Stomach (tissue), 19 donors: ENCODE measurements at places on chromosomes 13 and 19. TPM values are rescaled to one million over a fixed set of nuclear protein-coding genes. Genes with fewer than 3 reads are reported as not detected.

DNA sequence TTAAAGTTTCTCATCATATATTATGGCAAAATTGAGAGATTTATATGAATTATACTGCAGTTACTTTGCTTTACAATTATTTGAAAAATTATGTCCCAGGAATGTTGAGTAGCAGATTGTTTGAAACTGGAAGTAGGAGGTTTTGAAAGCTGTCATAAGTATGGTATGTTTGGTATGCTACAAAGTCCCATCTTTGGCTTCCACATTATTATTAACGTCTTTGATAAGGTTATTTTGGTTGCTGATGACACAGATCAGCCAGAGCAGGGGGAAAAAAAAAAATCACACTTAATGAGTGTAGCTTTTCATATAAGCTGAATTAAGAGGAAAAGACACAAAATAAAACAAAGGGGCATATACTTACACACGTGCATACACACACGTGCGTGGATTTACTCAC is 130.1 kb downstream of the SLITRK1 start:
- no peaks in the 10 kb centered on the region for H3K4me1 ChIP-seq
- H3K27me3 ChIP-seq, result no peaks in the 10 kb centered on the region
- DNase-seq, result no peak

DNA sequence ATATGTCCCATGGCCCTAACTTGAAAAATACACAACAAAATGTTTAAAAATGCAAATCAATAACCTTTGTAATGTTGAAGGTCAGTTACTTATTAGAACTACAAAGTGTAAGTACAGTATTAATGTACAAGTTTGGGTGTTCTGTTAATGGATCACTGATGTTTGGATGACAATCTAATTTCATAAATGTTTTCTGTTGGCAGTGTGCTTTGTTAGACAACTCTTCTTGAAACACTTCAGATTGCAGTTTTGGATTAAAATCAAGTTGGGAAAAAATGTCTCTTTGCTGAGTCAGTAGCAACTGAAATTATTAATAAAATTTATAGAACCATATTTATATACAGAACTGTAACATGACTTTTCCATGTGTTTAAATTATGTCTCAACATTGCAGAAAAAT is 1063.5 kb upstream of the PCDH9 start:
- no peaks in the 10 kb centered on the region for H3K27me3 ChIP-seq
- no peaks in the 10 kb centered on the region for H3K36me3 ChIP-seq
- DNase-seq, result no peak
- H3K27ac ChIP-seq, result no peak overlapping the region
- H3K4me3 ChIP-seq, result no peak overlapping the region
- H3K4me1 ChIP-seq, result no peaks in the 10 kb centered on the region

DNA sequence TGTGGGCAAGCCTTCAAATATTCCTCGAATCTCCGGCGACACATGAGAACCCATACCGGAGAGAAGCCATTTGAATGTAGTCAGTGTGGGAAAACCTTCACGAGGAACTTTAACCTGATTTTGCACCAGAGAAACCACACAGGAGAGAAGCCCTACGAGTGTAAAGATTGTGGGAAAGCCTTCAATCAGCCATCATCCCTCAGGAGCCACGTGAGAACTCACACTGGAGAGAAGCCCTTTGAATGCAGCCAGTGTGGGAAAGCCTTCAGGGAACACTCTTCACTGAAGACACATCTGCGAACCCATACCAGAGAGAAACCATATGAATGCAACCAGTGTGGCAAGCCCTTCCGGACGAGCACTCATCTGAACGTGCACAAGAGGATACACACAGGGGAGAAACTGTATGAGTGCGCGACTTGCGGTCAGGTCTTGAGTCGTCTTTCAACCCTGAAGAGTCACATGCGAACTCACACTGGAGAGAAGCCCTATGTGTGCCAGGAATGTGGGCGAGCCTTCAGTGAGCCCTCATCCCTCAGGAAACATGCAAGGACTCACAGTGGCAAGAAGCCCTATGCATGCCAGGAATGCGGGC is 28.8 kb downstream of the ZNF333 start:
- H3K27ac ChIP-seq, result no peak overlapping the region
- no peak overlapping the region for H3K4me3 ChIP-seq
- H3K4me1 ChIP-seq, result no peaks in the 10 kb centered on the region
- peaks cover 79% of the 10 kb centered on the region for H3K36me3 ChIP-seq
- DNase-seq, result no peak

DNA sequence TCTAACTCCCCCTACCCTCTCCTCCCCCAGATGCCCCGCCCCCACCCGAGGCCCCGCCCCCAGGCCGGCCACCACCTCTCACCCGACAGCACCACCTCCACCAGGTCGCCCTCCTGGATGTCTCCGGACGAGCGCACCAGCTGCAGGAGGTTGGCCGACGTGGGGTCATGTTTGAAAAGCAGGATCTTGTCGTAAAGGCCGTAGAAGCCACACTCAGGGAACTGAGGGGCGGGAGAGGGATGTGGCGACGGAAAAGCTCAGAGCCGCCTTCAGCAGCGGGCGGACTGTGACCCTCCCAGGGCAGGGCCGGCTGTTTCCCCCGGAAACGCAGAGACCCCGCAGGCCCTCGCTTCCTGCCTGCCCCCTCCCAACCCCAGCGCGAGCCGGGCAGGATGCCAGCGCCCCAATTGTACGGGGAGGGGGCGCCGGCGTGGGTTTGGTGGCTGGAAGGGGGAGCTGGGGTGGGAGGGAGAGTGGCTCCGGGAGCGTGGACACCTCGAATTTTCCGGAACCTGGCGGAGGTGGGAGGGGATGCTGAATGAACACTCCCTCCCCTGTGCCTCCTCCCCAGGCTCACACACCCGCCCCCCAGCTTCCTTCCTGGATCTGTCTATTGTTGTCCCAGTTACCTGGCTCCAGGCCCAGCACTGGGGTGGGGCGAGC is 3.0 kb downstream of the PRKD2 start:
- DNase-seq, result peak; percentile 94
- H3K4me1 ChIP-seq, result peaks cover 42% of the 10 kb centered on the region
- H3K4me3 ChIP-seq, result peak overlapping the region; percentile 69

DNA sequence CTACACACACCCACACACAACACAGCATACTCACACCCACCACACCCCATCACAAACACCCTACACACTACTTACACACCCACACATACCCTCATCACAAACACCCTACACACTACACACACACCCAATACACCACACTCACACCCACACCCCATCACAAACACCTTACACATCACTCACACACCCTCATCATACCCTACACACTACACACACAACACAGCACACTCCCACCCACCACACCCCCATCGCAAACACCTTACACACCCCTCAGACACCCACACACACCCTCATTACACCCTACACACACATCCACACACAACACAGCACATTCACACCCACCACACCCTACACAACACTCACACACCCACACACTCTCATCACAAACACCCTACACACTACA is 15.8 kb downstream of the PEPD start:
- no peak overlapping the region for H3K27ac ChIP-seq
- H3K36me3 ChIP-seq, result no peaks in the 10 kb centered on the region
- H3K27me3 ChIP-seq, result no peaks in the 10 kb centered on the region
- no peak overlapping the region for H3K4me3 ChIP-seq
- peaks cover 21% of the 10 kb centered on the region for H3K4me1 ChIP-seq
- DNase-seq, result no peak

The F10 gene
- 0.45 TPM for total RNA-seq

DNA sequence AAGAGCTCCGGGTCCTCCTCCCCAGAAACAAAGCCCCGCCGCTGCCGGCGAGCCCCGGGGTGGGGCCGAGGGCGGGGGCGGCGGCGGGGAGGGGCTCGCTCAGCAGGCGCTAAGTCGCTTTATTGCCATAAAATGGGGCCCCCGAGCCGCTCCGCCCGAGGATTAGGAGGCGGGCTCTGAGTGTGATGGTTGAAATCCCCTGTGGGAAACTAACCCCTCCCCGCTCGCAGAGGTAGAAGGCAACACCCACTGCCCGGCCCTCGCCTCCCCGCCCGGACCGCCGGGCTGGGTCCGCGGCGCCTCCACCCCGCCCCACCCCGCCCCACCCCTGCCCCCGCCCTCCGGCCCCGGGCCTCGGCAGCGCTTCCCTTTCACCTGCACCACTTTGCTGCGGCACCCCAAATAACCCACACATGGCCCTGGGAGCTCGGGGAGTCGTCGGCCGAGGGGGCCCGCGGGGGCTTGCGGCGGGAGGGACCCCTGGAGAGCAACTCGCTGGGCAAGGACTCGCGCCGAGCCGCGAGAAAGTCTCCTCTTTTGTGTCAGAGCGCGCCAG is at the start of gene KLF12:
Gene KLF12, minus strand, starts transcription at position 184 of the 556 bp plus-strand sequence.
- H3K27me3 ChIP-seq, result no peaks in the 10 kb centered on the region
- peak within 1 kb of the TSS; percentile 96 for H3K4me3 ChIP-seq
- peak within 1 kb of the TSS; percentile 95 for H3K27ac ChIP-seq
- DNase-seq, result peak; percentile 96
- H3K4me1 ChIP-seq, result peaks cover 22% of the 10 kb centered on the region
- H3K36me3 ChIP-seq, result no peaks in the 10 kb centered on the region

GRCh38 chr13:24226762-24227161 is 66.2 kb downstream of the SPATA13 start:
- peaks cover 20% of the 10 kb centered on the region for H3K4me1 ChIP-seq
- no peak overlapping the region for H3K27ac ChIP-seq
- peaks cover 33% of the 10 kb centered on the region for H3K36me3 ChIP-seq
- H3K27me3 ChIP-seq, result no peaks in the 10 kb centered on the region
- DNase-seq, result no peak

DNA sequence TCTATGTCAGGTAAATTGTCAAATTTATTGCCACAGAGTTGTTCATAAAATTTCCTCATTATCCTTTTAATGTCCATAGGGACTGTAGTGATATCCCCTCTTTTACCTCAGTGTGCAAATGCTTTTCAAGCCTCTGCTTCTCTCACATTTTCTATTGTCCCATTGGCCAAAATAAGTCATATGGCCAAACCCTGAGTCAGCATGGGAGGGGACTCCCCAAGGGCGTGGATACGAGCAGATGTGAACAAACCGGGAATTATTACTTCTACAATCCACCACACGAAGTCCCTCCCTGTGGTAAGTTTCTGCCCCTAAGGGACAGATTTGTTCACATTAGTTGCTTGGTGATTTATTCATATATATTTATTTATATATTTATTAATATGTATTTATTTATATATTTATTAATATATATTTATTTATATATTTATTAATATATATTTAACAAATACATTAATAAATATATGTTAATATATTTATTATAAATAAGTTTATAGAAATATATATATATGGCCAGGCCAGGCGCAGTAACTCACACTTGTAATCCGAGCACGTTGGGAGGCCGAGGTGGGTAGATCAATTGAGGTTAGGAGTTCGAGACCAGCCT is 20.1 kb upstream of the CAMSAP3 start:
- H3K4me1 ChIP-seq, result no peaks in the 10 kb centered on the region
- H3K27me3 ChIP-seq, result no peaks in the 10 kb centered on the region
- no peaks in the 10 kb centered on the region for H3K36me3 ChIP-seq
- H3K4me3 ChIP-seq, result no peak overlapping the region
- no peak overlapping the region for H3K27ac ChIP-seq

The CYP4F11 gene
- 15.6 TPM for total RNA-seq

DNA sequence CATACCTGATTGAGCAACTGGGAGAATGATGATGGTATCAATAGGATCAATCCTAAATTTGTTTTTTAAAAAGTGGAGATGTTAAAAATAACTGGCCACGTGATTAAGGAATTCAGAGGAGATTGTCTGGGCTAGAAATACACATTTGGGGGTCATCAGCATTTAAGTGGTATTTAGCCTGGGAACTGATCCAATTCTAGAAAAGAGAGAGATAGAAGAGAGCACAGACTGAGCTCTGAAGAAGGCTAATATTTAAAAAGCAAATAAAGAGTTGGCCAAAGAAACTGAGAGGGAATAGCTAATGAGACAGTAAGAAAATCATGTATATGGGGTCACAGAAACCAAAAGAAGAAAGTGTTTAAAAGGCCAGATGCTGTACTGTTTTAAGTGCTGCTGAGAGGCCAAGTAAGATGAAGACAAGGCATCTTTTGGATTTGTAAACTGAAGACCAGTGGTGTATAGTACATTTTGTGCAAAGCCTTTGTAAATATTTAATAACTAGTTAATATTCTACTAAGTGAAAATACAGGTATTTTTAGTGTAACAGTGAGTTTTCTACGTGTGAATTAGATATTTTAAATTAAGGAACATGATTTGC is 40.2 kb downstream of the UBL3 start:
- H3K4me3 ChIP-seq, result no peak overlapping the region
- H3K4me1 ChIP-seq, result peaks cover 46% of the 10 kb centered on the region
- DNase-seq, result no peak
- no peaks in the 10 kb centered on the region for H3K27me3 ChIP-seq
- H3K27ac ChIP-seq, result no peak overlapping the region
- H3K36me3 ChIP-seq, result no peaks in the 10 kb centered on the region

The IGFL3 gene
- total RNA-seq, result not detected

- H3K36me3 ChIP-seq, result peaks cover 70% of the 10 kb centered on the region
- peaks cover 16% of the 10 kb centered on the region for H3K4me1 ChIP-seq
- no peak overlapping the region for H3K27ac ChIP-seq
- H3K27me3 ChIP-seq, result no peaks in the 10 kb centered on the region
- H3K4me3 ChIP-seq, result no peak overlapping the region
These were observed 61.2 kb downstream of the KLF2 start for GRCh38 chr19:16385821-16386220.
